Left renal cortex interstitium (tissue), 4 donors: ENCODE measurements at places on chromosomes 16 and 17.

DNA sequence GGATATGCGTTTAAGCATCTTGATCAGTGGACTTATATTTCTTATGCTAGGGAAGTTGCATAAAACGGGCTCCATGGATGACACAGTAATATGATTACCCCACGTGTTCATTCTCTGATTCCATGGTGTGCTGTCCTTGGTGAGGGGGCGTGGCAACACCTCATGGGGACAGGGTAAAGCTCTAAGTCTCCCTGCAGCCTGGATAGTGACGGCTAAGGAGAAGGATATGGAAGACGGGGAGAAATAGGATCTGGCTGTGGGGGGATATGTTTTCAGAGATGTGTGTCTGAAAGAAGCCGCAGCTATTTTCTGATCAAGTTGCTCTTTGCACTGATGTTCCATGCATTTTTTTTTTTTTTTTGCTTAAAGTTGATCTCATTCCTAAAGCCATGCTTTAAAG is 84.3 kb downstream of the MARCHF10 start:
- no peak for DNase-seq

GRCh38 chr17:2025220-2025621 is at the start of gene RTN4RL1:
Gene RTN4RL1, minus strand, starts transcription at chr17:2025334. Its CDS starts 469 bp downstream, at chr17:2024865.
- DNase-seq: no peak

DNA sequence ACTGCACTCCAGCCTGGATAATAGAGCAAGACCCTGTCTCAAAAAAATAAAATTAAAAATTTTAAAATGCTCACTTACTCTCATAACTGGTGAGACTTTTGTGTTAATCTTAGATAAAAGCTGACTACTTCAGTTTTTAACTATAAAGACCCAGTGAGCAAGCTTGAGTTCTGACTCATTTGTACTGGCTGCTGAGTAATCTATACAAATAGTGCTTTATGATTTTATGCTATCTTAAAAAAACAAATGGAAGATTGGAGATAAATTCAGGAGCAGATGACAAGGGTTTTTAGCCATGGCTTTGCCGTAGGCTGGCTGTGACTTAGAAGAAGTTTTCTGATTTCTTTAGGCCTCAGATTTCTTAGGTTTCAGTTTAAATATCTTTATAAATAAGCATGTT is 30.5 kb downstream of the SNTB2 start:
- no peak for DNase-seq

DNA sequence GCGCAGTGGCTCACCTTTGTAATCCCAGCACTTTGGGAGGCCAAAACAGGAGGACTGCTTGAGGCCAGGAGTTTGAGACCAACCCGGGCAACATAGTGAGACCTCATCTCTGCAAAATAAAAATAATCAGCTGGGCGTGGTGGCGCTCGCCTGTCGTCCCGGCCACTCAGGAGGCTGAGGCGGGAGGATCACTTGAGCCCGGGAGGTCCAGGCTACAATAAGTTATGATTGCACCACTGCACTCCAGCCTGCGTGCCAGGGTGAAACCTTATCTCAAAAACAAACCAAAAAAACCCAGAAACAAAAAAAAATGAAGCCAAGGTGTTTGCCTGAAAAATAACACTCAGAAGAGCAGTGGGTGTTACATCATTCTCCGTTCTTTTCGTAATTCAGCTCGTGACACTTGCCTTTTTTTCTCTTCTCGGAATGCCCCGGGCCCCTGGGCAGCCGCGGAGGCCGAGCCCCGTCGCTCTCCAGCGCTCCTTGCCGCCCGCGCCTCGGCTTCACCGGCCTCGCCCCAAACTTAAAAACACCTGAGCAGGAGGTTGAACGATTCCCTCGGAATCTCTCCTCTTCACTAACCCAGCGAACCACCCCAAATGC is 17.0 kb downstream of the PRCD start:
- DNase-seq: no peak

GRCh38 chr16:66740010-66740409 is 11.4 kb downstream of the DYNC1LI2 start:
- no peak for DNase-seq

GRCh38 chr16:47037396-47037745 is 63.9 kb upstream of the DNAJA2 start:
- DNase-seq: peak; percentile 3

DNA sequence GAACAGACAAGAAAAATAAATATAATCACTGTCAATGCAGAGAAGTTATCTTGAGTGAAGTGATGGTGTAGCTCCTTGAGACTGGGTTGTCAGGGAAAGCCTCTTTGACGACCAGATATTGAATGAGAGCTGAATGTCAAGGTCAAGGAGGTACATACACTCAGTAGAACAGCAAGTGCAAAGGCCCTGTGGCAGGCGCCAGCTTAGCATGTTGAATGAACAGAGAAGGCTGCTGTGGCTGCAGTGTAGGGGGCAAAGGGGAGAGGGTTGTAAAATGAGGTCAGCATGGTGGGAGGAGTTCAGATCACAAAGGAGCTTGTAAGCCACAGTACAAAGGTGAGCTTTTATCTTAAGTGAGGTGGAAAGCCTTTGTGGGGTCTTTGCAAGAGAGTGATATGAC is 111.5 kb downstream of the ZFHX3 start:
- no peak for DNase-seq

GRCh38 chr16:89363621-89364393 is 126.6 kb downstream of the ANKRD11 start:
- DNase-seq: no peak

- DNase-seq: no peak
These were observed 5.0 kb upstream of the MAPK3 start for GRCh38 chr16:30127993-30128392.

DNA sequence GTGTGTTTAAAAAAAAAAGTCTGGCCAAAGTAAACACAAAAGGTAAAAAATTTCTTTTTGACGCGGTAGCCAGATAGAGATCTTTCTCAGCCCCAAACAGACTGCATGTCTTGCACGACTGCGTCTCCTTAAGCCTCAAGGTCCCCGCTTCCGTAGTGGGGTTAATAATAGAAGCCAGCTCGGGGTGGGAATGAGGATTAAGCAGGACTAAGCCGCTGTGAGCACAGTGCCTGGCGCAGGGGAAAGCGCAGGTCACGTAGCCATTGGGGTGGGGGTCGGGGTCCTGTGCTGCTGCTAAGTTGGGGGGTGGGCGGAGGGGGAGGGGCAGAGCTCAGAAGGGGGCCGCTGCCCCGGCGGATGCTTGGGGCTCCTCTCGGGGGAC is 521 bp downstream of the GGA2 start:
- no peak for DNase-seq

- DNase-seq: no peak
These were observed 322.5 kb downstream of the PMP22 start for GRCh38 chr17:14942526-14943190.

- DNase-seq: no peak
These were observed 168.0 kb downstream of the AHSP start for GRCh38 chr16:31695667-31696066.

DNA sequence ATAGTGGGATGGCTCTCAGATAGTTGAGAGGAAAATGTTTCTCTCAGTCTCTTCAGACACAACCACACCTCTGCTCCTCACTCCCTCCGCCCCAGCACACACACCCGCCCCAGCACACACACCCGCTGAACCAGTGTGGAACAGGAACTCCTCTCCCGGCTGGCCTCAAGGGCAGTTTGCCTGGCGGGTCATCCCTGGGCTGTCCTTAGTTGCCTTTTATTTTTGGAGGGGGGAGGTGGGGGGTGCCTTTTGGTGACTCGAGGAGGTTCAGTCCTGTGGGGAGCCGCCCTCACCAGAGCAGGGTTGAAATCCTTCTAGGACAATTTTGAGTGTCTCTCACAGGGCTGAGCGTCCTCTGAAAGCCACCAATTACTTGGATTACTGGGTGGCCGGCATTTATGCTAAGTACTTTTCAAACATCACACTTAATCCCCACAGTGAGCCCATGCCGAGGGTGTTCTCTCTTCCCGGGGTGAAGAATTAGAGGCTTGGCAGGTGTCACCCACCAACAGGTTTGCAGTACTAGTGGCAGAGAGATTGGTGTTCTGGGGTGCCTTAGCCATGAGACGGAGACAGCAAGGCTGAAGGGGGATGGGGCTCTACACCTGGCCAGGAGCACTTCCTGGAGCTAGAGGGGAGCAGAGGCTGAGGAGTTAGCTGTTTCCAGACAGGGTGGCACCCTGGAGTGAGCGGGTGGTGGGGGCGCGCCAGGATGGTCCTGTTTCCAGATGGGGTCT is 2.8 kb downstream of the RASD1 start:
- DNase-seq: no peak

DNA sequence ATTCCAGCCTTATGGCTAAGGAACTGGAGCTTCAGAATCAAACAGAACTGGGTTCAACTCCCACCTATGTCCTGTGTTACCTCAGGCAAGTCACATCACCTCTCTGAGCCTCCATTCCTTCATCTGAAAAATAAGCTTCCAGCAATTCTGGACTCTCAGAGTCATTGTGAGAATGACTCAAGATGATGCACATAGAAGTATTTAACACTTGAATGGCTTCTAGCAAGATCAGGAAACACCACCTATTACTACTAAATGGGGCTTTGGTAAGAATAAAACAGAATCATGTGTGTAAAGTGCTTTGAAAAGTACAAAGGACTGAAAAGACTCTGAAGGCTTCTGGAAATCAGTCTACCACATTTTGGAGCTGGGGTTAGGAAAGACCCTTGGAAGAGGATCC is 30.8 kb upstream of the CALB2 start:
- DNase-seq: no peak

DNA sequence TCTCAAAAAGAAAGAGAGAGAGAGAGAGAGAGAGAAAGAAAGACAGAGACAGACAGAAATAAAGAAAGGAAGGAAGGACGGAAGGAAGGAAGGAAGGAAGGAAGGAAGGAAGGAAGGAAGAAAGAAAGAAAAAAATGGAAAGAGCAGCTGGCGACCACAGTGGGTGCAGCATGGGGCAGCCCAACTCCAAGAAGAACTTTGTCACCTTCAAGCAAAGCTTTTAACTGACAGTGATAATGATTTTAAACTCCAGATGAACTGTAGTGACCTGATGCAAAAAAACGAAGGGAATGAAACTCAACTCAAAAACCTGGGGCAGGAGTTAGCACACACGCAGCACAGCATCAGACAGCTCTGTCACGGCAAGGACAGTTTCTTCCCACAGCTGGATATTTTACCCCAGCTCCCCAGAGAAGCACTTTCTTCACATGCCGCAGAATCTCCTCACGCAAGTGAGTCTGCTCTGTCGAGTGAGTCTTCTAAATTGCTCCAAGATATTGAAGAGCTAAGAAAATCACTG is 5.0 kb upstream of the ARHGAP17 start:
- no peak for DNase-seq

DNA sequence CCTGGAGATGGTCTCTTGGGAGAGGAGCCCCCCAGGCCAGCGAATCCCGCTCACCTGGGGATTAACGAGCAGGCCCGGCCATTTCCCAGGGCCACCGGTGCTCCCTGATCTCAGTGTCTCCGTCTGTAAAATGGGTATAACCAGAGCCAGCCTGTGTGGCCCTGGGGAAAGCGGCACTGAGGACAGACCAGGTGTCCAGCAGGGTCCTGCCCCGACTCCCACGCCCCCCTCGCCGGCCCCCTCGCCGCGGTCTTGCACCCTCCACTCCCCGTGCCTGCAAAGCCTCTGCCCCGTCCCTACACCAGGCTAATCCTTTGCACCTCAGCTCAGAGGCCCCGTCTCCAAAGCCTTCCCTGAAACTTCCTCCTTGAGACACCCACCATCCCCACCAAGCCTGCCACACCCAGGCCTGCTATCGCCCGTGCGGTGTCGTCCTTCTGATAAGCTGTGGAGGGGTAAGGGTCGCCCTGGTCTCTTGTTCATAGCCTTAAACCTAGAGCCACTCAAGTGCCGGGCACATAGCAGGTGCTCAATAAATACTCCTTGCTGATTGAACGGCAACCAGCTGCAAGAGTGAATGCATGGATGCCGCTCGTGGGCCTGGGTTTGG is 259.1 kb downstream of the C16orf95 start:
- no peak for DNase-seq

- no peak for DNase-seq
These were observed 12.1 kb upstream of the POLR3E start for GRCh38 chr16:22285080-22285479.

DNA sequence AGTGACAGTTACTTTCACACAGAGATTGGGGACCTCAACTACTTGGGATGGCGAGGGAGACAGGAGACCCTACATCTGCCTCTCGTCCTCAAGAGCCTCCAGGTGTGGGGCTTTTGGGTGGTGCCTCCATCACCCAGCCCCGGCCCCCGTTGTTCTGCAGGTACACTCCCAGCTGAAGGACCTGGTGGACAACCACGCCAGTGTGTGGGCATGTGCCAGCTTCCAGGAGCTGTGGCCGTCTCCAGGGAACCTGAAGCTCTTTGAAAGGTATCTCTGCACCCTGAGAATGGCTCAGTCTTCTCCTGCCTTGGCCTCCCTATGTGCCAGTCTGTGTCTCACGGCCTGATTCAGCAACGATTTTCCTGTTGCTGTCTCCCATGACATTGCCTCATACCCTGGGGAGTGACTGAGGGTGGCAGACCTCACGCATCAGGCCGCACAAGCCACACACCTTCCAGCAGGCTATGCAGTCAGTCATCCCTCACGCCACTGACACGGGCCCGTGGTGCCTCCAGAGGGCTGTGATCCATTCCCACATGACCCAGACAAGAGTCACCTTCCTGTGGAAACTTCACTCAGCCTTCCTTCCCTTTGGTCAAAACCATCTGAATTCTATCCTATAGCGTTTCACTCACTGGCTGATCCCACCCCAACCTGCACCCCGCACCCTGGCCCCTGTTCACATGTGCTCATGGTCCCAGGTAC is 3.7 kb downstream of the CCNF start:
- no peak for DNase-seq

DNA sequence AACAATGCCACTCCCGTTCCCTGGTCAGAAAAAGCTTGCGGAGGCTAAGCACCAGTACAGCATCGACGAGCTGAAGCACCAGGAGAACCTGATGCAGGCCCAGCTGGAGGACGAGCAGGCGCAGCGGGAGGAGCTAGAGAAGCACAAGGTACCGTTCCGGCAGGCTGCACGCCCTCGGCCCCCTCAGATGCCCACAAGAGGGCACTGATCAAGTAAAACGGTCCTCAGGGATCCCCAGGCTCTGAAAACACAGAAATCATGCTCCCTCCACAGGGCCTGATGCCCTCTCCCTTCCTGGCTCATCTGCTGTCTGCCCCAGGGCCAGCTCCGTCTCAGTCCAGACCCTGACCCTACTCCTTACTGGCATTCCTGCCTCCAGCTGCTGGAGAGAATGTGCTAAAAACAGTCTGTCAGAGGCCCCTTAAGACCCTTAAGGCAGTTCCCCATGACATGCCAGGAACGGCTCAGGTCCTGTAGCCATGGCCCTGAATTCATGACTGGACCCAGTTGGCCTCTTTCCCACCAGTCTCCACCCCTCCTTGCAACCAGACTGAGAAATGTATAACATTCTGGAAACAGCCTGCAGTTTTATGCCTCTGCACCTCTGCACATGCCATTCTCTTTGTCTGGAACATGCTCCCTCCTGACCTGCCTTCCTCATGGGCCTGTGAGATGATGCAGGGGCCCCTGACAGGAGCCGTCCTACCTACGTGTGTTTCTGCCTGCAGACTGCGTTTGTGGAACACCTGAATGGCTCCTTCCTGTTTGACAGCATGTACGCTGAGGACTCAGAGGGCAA is 21.8 kb downstream of the DRC3 start:
- DNase-seq: no peak
